MV-4-11 (cell line): ENCODE measurements at places on chromosomes 11 and 22.

- DNase-seq = no peak
These were observed at the start of gene NPTXR for GRCh38 chr22:38843657-38844314. Gene NPTXR (minus strand): TSS chr22:38844028.

DNA sequence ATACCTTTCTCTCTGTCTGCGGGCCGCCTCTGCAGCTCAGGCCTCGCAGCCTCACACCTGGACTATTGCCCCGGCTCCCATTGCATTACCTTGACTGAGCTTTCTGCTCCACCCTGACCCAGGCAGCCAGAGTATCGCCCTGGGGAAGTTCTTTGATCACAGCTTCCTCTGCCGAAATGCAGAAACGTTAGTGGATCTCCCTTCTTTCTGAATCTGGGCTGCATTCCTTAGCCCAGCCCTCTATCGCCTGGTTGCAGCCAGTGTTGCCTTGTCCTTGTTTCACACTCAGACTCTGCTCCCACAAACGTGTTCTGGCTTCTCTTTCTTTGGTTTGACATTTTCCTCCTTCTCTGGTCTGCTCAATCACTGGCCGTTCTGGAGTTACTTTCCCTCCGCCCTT lies 195.7 kb downstream of the ADAMTS15 start:
- DNase-seq = no peak

DNA sequence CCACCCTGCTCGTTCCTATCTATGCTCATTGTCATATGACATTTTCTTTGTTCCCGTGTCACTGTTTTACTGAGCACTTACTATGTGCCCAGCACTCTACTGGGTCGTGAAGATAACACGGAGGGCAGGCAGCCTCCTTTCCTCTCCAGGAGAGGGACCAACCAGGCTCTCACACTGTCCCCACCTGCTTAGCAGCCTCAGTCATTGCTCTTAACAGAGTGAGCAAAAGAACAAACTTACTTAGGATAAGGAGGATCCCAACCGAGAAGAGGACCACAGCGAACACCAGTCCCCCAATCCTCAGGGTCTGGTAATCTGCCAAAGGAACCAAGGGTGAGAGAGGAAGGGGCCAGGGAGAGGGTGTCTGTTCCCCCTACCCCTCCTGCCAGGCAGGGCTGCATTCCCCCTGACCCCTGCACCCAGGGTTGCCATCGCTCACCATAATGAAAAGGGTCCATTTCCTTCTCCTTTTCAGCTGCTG lies 17.0 kb upstream of the FXYD2 start:
- DNase-seq = no peak

DNA sequence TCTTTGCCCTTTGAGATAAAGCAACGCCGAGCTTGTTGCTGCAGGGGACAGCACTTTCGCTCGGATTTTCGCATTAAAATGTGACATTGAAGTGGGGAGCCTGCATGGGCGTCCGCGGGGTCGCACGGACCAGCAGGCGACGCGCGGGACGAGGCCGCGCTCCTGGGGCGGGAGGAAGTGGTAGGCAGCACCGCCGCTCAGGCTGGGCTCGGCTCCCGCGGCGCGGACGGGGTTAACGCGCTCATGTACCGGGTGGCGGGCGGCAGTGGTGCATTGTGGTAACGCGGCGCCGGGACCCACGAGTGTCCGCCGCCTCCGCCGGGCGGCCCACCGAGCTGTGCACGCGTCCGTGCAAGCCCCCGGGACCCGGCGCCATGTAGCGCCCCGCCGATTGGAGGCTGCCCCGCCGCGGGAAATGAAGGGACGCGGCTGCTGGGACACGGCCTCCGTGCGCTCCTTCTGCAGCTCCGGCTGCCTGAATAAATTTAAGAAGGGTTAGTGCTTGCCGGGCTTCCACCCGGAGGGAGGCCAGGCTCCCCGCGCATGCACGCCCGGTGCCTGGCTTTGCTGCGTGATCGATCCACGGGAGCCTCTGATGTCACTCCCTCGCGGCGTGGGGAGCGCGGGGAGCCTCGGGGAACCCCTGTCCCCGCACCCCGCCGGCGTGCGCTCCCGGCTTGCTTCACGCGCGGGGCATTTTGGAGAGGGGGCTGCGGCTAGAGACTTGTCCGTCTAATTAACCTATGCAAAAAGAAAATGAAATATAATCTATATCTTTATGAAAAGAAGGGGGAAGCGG lies 127.7 kb downstream of the OSBP2 start:
- no peak for DNase-seq

DNA sequence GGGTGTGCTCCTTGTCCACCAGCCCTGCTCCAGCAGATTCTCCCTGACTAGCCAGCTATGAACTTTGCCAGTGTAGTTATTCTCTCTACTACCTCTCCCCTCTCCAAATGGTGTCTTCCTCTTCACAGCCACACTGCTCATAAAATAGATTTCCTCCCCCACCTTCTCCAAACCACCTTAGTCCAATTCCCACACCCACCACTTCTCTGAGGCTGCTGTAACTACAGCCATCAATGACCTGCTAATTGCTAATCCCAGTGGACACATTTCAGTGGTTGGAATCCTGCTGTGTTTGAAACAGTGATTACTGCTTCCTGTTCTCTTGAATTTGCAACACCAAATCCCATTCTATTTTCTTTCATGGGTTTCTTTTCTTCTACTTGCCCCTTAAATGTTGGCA lies 23.4 kb downstream of the SYT9 start:
- no peak for DNase-seq

DNA sequence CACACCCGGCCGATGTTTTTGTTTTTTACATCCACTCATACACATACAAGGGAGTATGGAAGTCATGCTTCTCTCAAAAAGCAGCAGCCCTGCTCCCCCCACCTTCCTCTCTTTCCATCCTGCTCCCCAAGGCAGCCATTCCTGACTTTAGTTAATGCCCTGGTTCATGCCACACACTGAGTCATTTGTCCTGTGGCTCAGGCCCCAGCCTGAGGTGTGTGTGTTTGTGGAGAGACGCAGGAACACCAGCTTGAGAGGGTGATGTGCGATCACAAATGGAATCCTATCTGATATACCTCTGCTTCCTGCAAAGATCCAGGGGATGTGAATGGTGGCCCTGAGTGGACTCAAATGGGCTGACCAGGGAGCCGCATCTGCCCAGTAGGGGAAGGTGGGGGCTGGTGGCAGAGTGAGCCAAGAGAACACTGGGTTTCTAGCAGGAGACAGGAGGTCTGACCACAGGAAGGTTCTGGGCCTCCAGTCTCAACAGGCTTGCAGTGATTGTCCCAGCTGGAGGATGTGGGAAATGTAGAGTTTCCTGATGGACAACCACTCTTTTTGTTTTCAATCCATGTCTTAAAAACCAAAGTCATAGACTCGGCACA lies 86.7 kb downstream of the OSBP2 start:
- no peak for DNase-seq

GRCh38 chr22:39351689-39352214 lies 2.0 kb downstream of the SYNGR1 start:
- DNase-seq = peak; percentile 45

- no peak for DNase-seq
These were observed 1069.6 kb downstream of the BRD1 start for GRCh38 chr22:48757985-48758561.

- no peak for DNase-seq
These were observed 154.2 kb downstream of the LARGE1 start for GRCh38 chr22:33766091-33766490.

DNA sequence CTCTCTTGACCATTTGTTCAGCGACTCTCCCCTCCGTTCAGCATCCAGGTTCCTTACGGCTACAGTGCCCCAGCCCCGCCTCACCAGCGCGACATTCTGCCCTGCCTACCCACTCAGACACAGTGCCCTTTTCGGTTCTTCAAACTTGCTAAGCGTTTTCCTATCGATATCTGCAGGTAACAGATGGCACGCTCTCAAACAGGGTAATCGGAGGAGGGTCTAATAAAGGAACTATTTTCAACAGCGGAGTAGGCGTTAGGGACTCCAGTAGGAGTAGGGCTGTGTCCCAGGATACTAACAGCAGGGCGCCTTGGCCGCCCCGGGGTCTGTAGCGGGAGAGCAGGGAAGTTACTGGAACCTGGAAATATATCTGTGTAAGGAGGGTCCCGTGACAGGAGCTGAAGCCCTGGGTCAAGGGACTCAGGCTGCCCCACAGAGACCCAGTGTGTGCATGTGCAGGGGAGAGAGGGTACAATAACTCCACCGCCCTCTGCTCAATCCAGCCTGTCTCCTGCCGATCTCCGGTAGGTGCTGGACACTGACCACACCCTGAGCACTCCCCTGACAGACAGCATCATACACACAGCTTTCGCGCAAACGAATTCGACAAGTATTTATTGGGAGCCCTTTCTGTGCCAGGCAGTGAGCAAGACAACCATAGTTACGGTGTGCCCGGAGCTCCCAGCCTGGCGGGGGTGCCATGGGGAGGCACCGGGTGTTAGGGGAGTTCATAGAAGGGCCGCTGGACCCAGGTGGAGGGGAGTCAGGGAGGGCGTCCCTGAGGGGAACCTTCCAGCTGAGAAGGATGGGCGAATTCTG lies 2.1 kb downstream of the KLHL35 start:
- no peak for DNase-seq

DNA sequence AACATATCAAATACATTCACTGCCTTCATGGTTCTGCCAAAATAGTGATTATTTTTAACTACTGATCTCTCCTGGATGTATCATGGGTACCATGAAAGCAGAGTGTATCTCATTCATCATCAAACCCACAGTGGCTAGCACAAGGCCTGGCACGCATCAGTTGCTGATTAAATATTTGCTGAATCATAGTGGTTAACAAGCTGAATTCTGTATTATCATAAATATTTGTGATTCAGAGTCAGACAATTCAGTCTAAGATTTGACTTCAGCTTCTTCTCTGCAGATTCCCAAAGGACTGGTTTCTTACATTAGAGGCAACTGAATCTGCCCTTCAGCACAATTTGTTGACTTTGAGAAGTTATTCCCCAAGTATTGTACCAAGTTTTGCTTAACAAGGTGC lies 715.8 kb upstream of the LRRC4C start:
- DNase-seq = no peak

DNA sequence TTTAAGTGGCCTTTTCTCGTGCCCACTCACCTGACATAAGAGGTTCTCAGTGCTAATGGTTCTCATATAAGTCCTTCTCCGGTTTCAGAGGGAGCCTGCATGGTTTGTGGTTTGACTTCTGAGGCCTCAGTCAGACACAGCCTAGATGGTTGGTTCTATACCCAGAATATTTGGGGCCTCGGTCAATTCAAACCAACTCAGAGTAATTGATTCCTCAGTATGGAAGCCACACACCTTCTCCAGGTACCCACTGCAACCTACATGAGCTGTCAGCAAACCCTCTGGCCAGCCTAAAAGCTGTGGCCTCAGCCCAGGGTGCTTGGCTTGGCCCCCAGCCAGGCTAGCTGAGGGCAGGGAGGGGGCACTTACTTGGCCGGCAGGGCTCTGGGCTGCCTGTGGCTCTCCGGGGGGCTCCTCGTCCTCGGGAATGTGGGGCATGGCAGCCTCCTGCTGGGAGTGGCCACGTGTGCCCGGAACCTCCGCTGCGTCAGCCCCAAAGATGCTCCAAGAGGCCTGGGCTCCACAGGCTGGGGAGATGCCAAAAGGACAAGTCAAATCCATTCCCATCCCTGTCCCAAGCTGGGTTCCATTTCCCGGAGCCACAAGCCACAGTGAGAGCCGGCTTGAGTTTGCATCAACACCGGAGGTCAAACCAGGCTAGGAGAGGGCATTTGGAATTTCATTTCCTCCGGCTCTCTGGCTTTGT lies 41.7 kb downstream of the IRAG1 start:
- DNase-seq = no peak

DNA sequence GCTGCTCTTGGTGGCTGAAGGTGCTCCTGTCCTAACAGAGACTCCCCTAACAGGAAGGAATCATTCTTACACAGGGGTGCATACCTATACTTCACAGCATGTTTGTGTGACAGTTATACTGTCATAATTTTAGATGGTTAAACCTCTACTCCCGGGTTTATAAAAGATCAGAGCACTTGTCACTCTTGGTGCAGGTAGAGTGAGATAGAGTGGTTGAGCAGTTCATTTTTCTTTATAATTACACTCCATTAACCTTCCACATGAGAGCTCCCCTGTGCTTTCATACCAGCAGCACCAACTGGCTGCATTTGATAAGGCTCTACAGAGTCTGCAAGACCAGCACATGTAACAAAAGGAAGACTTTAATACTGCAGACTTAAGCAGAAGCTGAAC lies 72.9 kb downstream of the LARGE2 start:
- no peak for DNase-seq

DNA sequence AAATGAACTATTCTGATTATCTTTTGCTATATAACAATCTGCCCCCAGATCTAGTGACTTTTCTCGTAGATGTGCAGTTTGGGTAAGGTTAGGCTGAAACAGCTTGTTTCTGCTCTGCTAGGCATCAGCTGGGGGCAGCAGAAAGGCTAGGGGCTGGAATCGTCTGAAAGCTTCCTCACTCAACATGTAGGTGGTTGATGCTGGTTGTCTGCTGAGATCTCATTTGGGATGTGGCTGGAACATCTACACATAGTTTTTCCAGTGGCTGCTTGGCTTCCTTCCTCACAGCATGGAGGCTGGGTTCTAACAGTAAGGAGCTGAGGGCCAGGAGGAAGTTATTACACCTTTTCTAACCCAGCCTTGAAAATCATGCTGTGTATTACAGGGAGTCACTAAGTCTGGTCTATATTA lies 30.2 kb downstream of the USP47 start:
- no peak for DNase-seq

- no peak for DNase-seq
These were observed 13.2 kb downstream of the FAM181B start for GRCh38 chr11:82720267-82721065.

DNA sequence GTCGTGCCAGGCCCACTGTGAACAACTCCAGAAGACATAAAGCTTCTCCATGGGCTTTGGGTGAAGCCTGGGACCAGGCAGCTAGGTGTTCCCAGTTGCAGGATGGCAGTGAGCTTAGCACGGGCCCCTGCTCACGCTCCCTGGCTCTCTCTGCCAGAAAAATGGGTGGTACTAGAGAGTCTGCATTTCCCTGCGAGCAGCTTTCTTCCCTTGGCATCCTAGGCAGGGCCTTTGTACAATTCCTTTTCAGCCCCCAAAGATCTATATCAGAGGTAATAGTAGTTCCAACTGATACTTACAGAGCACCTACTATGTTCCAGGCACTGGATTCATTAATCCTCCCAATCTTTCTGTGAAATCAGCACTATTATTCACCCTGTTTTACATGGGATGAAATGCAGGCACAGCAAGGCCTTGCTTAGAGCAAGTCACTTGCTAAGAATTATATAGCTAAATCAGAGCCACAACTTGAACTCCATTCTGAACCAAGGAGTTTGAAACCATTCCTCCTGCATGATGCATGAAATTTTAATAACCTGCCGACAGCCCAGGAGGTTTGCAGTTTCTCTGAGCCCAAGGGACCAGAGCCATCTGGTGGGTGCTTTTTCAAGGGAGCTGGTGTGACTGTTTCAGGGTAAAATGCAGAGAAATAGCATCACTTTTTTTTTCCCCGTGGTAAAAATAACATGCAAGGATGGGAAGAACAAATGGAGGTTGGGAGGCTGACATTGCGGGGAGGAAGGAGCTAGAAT lies 22.7 kb downstream of the NAV2 start:
- DNase-seq = no peak

DNA sequence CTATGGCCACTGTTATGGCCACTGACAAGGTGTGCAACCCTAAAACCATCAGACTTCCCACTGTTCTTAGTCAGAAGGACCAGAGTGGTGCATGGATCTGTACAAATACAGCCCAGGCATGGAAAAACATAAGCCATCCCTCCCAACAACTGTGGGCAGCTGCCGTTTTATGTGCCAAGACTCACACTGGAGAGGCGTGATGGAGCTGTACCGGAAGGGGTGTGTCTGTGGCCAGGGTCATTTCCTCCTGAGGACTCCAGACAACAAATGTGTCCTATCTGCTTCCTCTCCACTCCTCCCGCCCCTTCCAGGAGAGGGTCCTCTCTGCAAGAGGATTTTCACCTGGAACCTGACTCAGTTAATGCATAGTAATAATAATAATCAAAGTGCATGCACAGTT lies 29.5 kb downstream of the KCNJ1 start:
- DNase-seq = peak; percentile 55
